Stimulated activated CD4-positive, alpha-beta T cell treated with anti-CD3 and anti-CD28 coated beads, Interleukin-1b, Interleukin-23, amount 100 ng/mL, for 1 hour (primary cell): ENCODE measurements at places on chromosomes 7 and 10.

DNA sequence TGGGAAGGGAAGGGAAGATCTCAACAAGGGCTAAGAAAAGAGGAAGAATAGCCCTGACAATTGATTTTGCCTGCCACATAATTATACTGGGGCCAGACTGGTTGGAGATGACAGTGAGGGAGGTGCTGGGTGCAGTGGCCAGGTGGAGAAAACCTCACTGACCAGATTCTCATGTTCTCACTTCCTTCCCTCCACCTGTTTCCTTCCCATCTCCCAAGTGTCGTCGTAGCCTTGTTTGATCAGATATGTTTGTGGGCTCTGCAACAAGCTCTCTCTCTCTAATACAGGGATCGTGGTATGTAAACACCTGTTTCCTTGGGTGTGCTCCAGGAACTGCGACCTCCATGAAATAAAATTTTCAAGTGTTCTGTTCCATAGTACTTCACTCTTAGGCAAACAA is 60.2 kb downstream of the VCL start:
- DNase-seq = no peak

DNA sequence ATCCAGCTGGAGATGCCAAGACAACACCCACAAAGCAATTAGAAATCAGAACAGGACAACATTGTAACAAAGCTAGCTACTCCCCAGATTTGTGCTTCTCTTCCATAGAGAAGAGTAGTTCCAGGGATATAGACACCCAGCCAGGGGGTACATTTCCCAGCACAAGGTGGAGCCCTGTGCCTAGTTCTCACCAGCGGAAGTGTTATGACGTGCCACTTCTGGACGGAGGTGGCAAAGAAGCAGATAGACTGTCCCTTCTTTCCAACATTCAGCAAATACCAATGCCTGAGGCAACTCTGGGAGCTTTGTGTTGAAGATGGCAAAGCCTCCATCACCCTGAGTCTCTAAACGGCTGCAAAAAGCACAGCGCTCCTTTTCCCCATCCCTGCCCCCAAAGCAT is 23.4 kb upstream of the GSAP start:
- DNase-seq = no peak

GRCh38 chr7:35754741-35755140 is 46.1 kb upstream of the SEPTIN7 start:
- no peak for DNase-seq

DNA sequence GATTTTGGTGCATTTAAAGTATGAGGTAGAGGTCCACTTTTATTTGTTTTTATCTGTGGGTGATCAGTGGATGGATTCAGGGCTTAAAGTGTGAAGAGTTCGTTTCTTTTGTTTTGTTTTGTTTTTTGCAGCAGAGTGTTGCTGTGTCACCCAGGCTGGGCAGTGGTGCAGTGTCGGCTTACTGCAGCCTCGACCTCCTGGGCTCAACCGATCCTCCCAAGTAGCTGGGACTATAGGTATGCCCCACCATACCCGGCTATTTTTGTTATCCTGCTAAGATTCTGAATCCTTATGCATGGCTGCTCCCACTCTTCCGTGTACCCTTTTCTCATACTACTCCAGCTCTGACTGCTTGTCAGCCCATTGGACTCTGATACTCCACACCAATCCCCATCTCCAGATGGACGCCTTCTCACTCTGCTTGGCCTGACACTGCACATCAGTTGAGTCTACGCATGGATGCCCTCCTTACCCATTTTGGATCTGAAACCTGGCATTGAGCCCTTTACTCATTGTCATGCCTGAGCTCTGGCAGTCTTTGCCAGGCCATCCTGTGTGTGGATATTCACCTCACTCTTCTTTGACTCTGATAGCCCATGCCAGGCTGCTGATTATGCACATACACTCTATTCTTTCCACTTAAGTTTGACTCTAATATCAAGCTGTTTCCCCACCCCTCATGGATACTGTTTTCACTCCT is 119.5 kb downstream of the CCSER2 start:
- no peak for DNase-seq

DNA sequence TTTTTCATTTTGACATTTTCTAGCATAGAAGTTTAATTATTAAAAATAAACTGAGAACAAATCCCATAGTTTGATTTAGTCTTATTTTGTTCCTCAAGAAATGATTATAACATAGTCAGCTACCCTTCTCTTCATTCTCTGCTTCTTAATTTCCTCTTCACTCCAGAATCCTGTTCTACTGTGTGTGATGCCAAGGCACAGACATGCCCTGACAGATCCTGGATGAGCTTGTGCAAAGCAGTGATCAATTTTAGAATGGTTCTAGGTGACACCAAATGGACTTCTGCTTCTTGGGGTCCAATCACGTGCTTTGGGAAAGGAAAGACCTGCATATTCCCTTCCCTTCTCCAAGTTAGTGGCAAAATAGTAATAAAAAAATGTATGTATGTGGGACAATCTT is 665.6 kb downstream of the MAGI2 start:
- DNase-seq = no peak

DNA sequence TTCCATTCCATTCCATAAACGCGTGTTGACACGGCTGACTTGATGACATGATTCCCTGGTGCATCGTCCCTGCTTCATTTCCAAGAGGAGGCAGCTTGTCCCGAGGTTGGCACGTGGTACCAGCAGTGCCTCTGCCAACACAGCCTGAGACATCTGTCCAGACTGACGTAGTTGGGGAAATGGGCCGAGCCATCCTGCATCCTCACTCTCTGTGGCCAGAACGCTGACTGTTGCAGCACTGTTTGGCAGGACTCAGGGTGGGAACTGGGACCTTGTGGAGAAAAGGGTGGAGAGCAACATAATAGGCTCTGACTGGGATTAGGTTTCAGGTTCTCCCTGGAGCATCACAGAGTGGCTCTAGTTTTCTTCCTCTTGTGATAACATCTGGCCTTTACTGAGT is 118.6 kb upstream of the BTBD16 start:
- no peak for DNase-seq

DNA sequence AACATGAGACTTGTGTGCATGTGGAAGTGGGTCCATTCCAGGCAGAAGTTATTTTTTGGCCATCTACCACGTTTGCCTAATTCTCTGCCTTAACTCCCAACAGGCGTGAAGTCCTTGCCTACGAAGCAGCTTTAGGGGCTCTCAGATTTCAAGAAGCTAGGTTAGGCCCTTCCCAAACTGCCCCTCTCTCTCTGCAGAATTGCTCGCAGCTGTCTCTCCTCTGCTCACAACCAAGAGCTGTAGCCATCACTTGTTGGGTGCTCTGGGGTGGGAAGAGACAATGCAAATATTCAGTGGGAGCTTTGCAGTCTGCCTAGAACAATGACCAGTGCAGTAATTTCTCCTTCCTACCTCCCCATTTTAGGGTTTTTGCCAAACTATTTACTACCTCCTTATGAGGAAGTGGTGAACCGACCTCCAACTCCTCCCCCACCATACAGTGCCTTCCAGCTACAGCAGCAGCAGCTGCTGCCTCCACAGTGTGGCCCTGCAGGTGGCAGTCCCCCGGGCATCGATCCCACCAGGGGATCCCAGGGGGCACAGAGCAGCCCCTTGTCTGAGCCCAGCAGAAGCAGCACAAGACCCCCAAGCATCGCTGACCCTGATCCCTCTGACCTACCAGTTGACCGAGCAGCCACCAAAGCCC is 24.9 kb downstream of the CYP17A1 start:
- DNase-seq = no peak

- no peak for DNase-seq
These were observed 251.0 kb upstream of the TAC1 start for GRCh38 chr7:97480772-97481390.

- no peak for DNase-seq
These were observed 82.4 kb downstream of the KLF6 start for GRCh38 chr10:3702569-3702968.

DNA sequence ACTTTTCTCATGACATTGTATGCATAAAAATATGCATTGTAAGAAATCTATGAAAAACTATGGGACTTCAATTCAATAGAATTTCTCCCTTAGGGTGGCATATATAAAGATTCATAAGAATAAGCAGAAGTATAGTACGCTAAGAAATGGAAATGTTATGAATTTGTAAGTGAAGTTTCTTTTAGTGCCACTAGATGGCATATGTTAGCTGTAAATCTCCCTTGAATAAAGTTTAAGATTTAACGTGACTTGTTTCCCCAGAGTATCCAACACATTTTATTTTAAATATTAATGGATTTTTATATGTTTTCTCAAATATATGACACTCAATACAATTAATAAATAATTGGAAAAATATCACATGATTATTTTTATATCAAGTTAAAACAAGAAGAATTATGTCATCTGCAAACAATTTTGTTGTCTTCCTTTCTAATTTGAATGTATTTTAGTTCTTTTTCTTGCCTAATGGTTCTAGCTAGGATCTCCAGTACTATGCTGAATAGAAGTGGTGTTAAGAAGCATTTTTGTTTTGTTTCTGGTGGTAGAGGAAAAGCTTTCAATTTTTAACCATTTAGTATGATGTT is 287.2 kb downstream of the HGF start:
- DNase-seq = no peak

DNA sequence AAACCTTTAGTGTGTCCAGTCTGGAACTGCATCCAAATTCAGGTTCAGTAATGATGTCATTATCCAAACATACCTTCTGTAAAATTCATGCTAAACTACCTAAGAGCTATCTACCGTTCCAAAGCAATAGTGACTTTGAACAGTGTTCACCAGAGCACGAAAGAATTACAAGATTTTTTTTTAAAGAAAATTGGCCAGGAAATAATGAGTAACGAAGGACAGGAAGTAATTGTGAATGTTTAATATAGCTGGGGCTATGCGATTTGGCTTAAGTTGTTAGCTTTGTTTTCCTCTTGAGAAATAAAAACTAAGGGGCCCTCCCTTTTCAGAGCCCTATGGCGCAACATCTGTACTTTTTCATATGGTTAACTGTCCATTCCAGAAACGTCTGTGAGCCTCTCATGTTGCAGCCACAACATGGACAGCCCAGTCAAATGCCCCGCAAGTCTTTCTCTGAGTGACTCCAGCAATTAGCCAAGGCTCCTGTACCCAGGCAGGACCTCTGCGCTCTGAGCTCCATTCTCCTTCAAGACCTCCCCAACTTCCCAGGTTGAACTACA is 694 bp upstream of the FAS start:
- DNase-seq = no peak
